Cortex of kidney (tissue), 1 donor: ENCODE measurements at places on chromosomes 7 and 10.

- DNase-seq, result no peak
Observed at GRCh38 chr10:44619521-44619920, 234.6 kb upstream of the CXCL12 start.

DNA sequence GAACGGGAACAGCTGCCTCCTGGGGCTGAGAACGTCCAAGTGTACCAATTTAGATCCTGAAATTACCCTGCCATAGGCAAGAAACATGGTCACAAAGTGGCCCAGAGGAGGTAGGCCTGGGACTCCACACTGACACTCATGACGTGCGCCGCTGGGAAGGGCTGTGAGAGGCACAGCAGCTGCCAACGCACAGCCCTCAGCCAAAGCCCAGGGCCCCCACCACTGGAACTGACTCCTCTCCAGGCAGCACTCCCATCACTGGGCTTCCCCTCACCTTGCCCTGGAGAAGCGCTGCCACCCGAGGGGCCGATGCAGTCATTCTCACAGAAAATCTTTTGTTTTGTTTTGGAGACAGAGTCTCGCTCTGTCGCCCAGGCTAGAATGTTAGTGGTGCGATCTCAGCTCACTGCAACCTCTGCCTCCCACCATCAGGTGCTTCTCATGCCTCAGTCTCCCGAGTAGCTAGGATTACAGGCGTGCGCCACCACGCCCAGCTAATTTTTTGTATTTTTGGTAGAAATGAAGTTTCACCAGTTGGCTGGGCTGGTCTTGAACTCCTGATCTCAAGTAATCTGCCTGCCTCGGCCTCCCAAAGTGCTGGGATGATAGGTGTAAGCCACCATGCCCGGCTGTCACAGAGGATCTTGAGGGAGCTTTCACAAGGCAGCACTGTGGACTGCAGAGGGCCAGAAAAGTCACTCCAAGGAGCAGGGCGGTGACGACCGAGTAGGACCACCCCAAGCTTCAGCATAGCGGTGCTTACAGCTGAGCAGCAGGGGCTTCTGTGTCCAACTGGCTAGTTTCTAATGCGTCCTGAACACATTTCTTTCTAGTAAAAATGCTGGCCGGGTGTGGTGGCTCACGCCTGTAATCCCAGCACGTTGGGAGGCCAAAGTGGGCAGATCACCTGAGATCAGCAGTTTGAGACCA, 13.5 kb downstream of the GUSB start:
- no peak for DNase-seq

GRCh38 chr10:113980408-113981087, 63.1 kb upstream of the ADRB1 start:
- no peak for DNase-seq

- DNase-seq, result no peak
Observed at GRCh38 chr10:42783181-42783549, 570 bp downstream of the BMS1 start.

DNA sequence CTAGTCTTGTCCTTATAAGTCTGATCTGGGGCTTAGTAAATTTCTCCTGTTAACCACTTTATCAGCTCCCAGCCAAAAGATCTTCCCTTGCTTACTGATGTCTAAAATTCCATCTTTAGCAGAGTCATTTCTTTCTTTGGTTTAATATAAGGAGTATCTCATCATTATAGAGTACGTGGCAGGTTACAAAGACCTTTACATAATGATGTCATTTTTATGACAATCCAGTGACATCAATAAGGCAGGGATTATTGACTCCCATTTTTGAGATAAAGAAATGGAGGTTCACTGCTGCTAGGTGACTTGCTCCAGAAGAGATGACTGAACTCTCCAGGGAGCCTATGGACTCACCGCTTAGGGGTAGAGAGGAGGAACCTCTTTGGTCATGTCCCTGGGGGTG, 8.1 kb upstream of the IFRD1 start:
- DNase-seq, result no peak

DNA sequence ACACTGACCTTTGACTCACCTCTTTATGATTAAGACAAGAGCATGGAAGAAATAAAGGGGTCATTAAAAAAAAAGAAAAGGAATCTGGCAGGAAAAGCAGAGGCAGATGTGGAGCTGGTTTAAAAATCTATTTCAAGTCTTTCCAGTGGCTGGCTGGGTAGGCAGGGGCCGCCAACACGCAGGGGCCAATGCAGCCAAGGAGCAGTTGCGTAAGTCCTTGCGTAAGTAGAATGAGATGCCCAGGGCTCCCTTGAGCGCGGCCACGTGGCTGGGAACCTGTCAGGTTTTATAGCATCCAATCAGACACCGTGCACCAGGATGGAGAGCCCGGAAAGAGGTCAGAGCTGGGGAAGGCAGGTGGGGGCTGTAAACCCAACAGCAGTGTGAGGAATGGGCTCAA, 123.8 kb upstream of the INSYN2A start:
- no peak for DNase-seq

DNA sequence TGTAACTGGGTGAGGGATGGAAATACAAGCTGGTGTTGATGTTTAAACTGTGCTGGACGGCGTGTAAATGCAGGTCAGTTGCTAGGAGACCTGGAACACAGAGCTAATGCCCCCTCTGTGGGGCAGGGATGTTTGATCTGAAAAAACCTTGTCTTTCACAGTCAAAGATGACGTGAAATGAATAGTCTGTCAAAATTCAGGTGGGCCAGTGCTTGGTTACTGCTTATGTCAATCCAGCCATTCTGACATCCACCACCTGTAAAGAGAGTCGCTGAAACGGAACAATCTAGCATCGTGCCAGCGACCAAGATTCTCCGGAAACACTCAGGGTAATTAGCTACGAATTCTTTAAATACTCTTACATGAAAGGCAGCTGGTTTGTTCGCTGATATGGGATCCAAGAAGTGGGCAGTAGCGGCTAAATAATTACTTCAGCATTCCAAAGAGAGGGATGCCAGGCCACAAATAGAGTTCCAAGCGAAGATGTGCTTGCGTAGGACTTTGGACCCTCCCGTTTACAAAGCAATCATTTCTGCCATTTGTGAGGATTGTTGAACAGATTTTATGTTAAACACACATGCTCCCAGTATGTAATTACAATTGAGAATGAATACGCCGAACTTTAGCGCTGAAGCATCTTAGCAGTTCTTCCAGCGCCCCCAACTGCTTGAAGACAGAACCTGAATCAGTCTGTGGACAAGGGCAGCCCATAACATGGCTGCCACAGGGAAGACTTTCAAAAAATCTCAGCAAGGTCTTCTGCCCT, 7.3 kb upstream of the ASB4 start:
- no peak for DNase-seq

DNA sequence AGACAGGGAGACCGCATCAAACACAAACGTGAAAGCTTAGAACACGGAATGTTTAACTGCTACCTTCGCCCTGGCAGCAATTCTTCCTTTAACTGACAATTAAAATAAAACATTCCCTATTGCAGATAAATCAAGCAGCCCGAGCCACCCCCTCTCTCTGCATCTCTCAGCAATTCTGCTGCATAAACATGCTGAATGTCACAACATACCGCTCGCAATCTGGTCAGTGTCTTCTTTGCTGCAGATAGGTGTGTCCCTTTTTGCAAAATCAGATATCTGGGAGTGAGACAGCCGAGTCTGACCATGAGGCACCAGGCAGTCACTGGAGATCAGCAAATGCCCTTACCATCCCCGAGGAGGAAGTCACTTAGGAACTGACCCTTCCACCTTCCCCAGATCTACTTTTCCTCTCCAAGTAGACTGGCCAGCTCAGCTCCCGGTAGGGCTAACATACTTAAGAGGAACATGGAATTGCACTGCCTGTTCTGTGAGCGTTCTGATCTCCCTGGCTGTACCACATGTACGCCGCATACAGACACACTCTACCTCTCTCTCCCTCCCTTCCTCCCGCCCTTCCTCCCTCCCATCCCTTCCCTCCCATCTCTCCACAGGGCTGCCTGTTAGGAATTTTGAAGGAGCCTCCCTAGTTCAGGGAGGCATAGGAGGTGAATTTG, at the start of gene FRMD4A:
Gene FRMD4A (minus strand): TSS at position 537 of the 674 bp plus-strand sequence.
- DNase-seq, result no peak

DNA sequence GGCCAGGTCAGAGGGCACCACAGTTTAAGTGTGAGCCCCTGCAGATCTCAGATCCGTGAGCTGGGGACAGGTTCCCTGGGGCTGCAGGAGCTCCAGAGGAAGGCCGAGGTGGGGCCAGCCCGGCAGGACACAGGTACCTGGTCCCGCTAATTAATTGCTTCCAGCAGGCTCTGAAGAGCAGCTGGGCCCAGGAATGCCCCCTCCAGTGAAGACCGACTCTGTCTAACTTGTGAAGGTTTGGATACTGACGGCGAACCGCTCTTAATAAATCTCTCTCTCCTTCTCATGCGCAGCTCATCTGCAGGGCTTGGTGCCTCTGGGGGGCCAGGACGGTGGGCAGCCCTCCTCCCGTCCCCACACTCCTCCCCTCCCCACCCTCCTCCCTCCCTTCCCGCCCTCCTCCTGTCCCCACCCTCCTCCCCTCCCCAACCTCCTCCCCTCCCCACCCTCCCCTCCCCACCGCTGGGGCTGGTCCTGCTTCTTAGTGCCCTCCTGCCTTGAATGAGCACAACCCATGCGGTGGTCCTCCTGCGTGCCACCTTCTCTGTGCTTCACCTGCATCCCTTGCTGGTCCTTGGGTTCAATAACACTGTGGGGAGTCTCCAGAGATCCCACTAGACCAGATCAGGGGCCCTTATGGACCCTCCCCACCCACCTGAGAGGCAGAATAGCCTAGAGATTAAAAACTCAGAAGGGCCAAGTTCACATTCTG, 38.3 kb downstream of the PDGFA start:
- no peak for DNase-seq

DNA sequence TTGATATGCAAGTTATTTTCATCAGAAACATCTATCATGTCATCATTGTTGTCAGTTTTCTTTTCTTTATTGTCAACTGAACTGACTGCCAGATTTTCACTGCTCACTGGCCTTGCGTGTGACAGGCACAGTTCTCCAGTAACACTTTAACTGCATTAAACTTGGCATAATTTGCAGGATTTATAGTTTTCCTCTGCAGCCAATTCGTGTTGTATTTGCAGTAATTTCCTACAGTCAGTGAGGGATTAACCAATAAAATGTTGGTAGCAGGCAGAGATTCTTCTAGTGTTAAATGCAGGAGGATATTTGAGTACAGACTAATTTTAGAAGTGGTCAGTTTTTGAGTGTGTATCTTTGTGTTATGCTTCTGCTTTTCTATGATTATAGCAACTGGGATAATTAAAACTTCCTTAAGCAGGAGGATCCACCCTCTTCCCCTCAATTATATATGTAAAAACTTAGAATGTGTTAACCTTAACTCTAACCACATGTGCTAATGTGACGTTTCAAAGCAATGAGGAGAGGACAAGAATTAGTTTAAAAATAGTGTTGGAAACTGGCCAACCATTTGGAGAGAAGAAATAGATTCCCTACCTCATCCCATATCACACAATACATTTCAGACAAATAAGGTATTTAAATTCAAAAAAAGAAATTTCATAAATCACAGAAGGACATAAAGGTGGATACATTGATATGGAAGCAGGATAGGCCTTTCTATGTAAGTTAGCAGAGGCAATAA, 365.5 kb upstream of the BMPER start:
- DNase-seq, result no peak

DNA sequence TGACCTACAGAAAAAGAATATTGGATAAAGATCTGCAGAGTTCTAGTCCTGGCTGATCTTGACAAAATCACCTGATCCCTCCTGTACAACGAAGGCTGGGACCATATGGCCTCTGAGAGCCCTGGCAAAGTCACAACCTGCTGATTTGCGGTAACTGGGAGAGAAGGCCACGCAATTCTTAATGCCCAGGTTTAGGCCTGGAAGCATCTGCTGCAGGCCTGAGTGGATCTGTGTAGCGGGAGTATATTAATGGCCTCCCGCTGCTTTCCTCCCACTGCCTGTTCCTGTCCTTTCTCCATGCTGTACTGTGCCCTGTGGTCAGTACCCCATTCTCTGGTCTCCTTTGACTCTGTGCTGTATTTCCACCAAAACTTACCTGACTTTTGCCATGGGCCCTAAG, 24.2 kb downstream of the AKR1B1 start:
- no peak for DNase-seq

GRCh38 chr7:112789453-112789816, 758 bp downstream of the TMEM168 start:
- no peak for DNase-seq

GRCh38 chr7:95632609-95633008, 36.3 kb upstream of the PDK4 start:
- DNase-seq, result no peak

GRCh38 chr7:5173496-5173895, 16.5 kb upstream of the WIPI2 start:
- no peak for DNase-seq

- DNase-seq, result no peak
Observed at GRCh38 chr7:14717816-14718215, 184.7 kb downstream of the DGKB start.

- no peak for DNase-seq
Observed at GRCh38 chr7:21054427-21055112, 267.9 kb upstream of the SP8 start.

GRCh38 chr10:129397198-129397974, 69.7 kb upstream of the MGMT start:
- no peak for DNase-seq

DNA sequence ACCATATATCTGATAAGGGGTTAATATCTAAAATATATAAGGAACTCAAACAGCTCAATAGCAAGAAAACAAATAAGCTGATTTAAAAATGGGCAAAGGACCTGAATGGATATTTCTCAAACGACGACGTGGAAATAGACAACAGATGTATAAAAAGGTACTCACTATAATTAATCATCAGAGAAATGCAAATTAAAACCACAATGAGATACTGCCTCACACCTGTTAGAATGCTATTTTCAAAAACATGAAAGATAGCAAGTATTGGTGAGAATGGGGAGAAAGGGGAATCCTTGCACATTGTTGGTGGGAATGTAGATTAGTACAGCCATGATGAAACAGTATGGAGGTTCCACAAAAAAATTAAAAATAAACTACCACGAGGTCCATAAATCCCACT, 163.2 kb downstream of the DKK1 start:
- no peak for DNase-seq

- DNase-seq, result no peak
Observed at GRCh38 chr7:67725423-67725822, 728.8 kb downstream of the TYW1 start.

DNA sequence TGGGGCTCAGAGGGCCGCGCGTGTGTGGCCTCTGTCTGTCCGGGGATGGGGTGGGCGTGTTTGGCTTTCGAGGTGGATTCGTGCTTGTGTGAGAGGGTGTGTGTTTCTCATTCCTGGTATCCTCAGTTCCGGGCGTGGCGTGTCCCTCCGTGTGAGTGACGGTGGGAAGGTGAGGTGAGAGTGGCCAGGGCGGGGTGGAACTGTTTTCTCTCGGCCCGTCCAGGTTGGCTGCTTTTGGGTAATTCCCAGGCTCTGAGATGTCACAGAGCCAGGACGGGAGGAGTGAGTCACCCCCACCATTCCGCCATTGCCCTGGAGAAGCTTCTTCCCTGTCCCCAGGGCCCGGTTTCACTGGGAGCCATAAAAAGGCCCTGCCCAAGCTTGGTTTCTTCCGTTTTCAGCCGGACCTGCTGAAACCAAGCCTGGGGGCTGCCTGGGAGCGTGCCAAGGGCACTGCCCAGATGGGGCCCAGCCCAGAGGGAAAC, 21.3 kb upstream of the CLDN4 start:
- no peak for DNase-seq

- no peak for DNase-seq
Observed at GRCh38 chr10:60488111-60488669, 98.5 kb upstream of the ANK3 start.
